ENCODE measurements at places on chromosomes 3 and 15.

- DNase-seq = no peak
Measured at GRCh38 chr3:123392871-123393620, 55.8 kb downstream of the ADCY5 start.

GRCh38 chr3:45109771-45110508 lies 36.2 kb downstream of the CDCP1 start:
- no peak for DNase-seq

DNA sequence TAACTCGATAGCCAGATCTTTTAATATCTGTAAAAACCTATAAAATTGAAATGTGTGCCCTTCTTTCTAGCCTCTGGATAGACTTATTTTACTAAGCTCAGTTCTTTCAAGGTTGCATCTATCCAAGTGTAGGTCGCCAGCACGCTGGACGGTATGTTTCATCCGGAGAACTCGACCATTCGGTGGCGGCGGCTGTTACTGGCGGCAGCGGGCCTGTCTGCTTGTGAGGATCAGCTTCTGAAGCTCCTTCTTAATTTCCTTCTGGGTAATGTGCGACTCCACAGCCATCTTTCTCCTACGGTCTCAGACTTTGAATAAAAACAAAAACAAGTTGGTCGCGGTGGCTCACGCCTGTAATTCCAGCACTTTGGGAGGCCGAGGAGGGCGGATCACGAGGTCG lies 4.1 kb downstream of the PP2D1 start:
- no peak for DNase-seq

GRCh38 chr3:28326458-28326926 lies 22.0 kb upstream of the ZCWPW2 start:
- DNase-seq = peak; percentile 30

DNA sequence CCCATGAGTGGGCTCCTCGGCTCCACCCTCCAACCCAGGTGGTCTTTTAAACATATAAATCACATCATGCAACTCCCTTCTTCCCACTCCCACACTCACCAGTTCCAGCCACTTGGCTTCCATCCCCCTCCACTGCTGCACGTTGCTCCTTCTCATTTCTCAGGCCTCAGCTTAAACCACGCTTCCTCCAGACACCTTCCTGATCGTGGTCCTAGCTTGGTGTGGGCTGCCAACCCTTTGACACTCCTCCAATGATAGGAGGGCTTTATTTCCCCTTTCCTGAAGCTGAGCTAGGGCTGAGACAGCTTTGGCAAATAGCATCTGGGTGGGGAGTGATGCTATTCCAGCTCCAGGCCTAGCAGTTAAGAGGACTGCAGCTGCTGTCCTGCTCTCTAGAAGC lies 130.1 kb downstream of the SRGAP3 start:
- DNase-seq = no peak

GRCh38 chr15:62126364-62126763 lies 38.7 kb downstream of the C2CD4B start:
- no peak for DNase-seq

DNA sequence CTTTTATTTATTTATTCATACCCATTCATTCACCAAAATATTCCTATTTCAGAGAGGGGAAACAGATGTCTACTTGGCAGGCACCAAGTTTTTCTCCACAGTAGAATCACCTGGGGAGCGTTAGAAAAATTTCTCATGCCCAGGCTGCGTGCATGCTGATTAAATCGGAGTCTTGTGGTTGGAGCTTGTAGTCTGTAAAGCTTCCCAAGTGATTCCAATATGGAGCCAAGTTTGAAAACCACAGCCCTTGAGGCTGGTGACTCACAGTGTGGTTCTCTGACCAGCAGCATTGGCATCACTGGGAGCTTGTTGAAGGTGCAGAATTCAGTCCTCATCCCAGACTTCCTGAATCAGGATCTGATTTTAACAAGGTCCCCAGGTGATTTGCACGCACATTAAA lies 49.7 kb downstream of the PDHB start:
- no peak for DNase-seq

DNA sequence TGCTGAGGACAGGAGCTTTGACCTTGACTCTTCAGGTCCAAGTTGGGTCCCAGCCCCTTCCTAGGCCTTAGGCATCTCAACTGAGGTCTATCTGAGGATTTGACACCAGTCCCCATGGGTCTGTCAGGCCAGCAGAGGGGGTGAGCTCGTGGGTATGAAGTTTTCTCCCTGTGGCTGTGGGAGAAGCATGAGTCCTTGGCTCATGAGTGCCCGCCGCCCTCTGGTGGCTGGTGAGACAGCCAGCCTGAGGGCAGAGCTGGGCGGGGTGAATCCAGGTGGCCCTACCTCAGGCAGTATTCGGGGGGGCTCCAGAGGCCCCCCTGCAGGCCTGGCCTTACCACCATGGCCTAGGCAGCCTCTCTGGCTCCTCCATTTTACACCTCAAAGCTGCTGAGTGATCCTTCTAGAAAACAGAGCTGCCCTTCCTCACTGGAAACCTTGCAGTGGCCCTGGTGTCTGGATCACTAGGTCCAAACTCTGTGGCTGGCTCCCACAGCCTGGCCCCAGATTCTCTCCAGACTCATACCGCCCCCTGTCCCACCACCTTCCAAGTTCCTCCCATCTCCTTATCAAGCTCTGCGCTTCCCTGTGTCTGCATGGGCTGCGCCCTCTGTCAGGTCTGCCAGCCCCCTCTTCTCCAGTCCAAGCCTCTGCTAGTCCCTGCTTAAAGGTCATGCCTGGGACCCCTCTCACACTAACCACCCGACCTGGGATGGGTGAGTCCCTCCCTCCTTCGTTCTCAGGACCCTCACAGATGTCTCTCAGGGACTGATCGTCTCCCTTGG lies 16.1 kb downstream of the SH2D7 start:
- peak; percentile 77 for DNase-seq

DNA sequence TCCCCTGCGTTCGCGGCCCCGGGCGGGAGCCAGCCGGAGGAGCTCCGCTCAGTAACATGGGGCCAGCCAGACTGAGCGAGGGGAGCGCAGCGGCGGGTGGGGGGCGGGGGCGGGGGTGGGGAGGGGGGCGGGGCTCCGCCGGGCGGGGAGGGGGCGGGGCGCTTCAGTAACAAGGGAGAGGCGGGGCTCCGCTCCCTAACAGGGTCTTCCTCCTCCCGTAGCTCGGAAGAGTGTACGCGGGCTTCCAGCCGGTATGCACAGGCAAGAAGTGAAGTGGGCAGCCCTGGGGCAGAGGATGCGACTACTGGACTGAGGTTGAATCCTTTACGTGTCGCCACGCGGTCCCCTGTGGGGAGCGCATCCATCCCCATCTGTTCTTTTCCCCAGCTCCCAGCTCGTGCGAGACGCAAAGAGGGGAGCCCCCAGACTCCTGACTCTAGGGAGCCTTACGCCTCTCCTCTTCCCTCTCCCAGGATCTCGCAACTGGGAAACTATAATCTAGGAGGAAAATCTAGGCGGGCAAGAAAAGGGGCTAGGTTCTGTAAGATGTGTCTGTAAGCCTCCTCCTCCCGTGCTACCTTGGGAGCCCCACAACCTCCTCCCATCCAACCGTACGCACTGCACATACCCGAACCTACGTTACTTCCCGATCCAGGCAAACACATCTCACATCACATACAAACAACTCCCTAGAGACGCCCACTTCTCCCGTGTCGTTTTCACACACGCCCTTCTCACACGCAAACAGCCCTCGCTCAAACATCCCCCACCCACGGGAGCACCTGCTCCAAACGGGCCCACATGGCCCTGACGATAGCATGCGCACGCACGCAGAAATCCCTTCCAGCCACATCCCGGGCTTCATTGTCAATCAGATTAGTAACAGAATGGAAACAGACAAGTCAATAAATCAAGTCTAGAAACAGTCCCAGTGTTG lies at the start of gene SHF:
TSS of gene SHF (minus strand) at position 73 of the 937 bp plus-strand sequence. CDS start at position 58, 15 bp downstream.
- DNase-seq = peak; percentile 83

- peak; percentile 38 for DNase-seq
Measured at GRCh38 chr3:120561251-120562045, 34.7 kb upstream of the NDUFB4 start.

GRCh38 chr3:197417911-197418618 lies 119.7 kb upstream of the DLG1 start:
- no peak for DNase-seq

DNA sequence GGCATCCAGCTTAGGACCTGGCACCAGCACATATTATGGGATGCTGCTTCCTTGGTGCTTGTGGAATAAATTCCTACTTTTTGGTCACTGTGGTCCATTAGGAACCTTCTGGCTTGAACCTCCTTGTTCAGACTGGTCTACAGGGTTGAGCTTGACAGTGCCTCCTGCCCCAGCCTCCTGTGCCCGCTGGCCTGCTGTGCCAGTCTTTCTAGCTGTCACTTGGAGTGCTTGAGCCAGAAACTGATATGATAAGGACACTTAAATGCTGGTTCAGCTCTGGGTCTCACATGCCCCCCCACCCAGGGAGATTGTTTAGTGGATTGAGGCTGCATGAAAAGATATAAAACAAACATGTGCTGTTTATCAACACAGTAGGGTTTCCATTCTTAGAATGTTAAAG lies 147.8 kb downstream of the SLCO3A1 start:
- no peak for DNase-seq

DNA sequence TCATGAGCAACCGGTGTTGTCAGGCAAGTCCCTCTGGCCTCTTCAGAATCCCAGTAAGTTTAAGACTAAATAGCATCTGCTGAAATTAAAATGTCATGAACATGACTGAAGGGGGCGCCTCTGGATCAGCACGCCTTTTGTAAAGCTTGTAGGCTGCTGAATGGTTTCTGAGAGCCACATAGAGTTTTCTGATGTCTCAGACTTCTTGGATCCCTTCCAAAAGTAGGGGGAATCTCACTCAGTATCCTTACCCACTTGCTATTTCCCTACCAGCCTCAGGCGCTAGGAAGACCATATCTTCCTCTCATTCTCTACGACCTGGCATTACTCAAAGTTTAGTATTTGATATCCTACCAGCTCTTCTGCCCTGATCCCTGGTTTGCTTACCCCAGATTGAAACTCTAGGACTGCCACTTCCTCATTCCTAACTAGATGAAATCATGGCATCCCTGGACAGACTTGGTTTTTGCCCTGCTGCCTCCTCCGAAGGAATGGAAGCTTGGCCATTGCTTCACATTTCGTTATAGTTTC lies 62.7 kb upstream of the CD47 start:
- DNase-seq = peak; percentile 36

GRCh38 chr3:170585008-170585936 lies 603 bp downstream of the SLC7A14 start:
- no peak for DNase-seq

GRCh38 chr15:59283717-59284391 lies 77.2 kb downstream of the LDHAL6B start:
- DNase-seq = no peak

DNA sequence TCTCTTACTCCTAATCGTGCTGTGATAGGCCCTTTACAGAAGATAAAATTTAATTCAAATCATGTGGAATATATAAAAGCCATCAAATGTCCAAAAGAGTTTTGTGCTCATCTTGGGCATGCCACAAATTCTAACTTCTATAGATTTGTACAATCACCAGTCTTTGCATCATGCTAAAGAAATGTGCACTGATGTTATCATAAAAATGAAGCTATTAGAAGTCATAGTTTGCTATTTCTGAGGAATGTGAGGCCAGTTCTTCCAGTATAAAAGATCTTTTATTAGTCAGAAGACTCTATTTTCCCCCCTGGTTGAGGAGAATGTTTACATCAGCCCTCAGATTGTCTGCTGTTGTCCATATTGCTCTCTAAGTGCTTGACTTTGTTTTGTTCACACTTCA lies 2.1 kb upstream of the ANXA2 start:
- DNase-seq = no peak

- no peak for DNase-seq
Measured at GRCh38 chr3:156763931-156764720, 62.0 kb upstream of the LEKR1 start.

DNA sequence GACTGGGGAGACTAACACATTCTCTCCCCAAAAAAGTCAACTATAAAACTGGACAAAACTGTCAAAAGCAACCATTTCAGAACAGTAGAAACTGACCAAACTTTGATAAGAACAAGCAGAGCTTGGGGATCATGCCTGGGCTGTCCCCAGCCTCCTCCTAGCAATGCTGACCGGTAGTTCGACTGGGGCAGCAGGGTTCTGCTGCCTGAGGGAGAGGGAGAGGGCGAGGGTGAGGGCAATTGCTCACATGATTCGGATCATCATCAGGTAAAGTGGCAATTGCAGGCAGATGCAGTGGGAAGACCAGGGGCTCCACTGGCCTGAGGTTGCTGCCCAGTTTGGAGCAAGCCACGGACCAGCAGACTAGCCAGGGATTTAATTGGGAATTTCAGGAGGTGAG lies 88.6 kb downstream of the OSBPL10 start:
- no peak for DNase-seq

- DNase-seq = no peak
Measured at GRCh38 chr3:39548282-39548681, 80.8 kb downstream of the MOBP start.

DNA sequence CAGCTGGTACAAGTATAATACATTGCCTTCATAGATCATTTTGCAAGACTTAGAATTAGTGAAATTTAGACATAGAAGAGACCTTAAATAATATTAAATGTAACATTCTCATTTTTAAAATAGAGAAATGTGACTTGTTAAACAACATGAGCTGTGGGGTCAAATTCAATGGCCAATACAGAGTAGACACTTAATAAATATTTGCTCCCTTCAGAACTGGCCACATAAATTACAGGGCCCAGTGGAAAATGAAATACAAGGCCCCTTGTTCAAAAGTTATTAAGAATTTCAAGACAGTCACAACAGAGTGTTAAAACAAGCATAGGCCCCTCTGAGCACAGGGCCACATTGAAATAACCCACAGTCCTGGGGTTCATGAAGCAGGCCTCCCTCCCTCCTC lies 58.1 kb upstream of the PHLDB2 start:
- no peak for DNase-seq

- DNase-seq = peak; percentile 1
Measured at GRCh38 chr3:11803977-11804892, 42.5 kb downstream of the TAMM41 start.

GRCh38 chr3:112007633-112008032 lies 8.9 kb downstream of the TAGLN3 start:
- DNase-seq = no peak

GRCh38 chr3:39809995-39810595 lies 686 bp downstream of the MYRIP start:
- no peak for DNase-seq

- DNase-seq = no peak
Measured at GRCh38 chr3:174202561-174202960, 656.6 kb upstream of the NAALADL2 start.

DNA sequence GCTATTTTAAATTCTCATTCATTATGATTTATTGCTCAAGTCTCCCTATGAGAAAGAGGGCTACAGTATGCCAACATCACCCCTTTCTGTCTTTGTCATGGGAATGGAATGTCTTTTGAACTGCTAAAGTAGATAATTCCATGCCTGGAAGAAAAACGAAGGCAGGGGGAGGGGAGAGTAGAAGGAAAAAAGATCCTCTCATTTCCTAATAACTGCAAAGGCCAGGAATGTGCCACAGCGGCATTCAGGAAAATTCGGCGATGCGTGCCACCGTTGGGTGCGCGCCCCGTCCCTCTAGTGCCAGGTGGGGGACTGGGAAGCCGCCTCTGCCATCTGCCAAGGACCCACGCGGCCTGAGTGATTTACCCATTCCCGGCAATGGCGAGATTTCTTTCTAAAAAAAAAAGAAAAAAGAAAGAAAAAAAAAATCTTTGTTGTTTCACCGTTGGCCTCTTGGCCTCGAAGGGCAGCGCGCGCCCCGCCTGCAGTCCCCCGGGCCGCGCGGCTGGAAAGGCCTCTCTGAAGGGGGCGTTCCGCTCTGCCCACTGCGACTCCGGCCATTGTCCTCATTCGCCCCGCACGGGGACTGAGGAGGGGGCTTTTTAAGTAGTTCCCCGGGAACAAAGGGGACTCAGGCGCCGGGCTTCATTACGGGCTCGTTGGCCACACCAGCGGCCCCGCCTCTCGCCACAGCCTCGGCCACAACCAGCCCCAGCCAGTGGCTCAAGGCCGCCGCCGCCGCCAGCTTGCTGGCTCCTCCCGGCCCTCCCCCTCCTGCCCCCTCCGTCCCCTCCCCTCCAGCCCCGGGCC lies 54.5 kb downstream of the CPN2 start:
- DNase-seq = no peak

Measured in stimulated activated CD8-positive, alpha-beta memory T cell treated with anti-CD3 and anti-CD28 coated beads, Interleukin-7, amount 100 ng/mL, for 4 hours (primary cell).